Ovary (tissue), 10 donors: ENCODE measurements at places on chromosomes 3 and 15. TPM values are rescaled to one million over a fixed set of nuclear protein-coding genes. Genes with fewer than 3 reads are reported as not detected.

DNA sequence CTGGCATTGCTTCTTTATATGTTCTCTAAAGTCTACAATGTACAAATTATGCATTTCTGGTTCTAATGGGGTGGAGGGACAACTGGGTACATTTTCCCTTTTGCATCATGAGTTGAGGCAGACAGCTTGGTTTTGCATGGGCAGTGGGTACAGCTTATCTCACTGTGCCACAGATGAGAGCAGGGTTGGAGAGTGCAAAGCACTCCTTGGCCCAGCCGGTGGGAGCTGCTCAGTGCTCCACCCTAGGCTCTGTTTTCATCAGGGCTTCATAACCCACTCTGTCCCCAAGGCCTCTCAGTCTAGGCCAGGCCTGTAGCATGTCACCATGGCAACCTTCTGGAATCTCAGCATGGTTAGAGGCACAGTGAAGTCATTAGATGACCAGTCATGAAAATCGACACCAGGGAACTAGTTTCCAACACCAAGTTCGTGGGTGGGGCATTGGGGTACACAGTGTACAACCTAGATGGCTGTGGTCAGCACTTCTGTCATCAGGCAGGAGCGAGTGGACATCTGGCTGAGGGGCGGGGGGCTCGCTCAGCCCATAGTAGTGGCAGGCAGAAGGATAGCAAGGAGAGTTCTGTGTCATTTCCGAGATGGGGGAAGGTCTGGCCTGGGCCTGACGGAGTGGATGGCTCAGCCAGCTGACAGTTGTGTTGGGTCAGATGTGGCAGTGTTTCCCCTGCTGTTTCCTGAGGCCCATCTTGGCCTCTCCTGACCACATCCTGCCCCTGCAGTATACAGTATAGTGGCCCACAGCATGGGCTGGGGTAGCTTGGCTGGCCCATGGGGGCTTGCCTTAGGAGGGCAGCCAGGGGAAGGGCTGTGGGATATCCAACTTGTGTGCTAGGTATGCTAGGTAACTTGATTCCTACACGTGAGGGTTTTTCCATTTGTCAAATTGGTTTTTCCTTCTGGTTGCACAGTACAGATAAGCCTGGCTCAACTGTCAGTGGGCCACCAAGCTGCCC, 75.7 kb upstream of the PRR23C start:
- DNase-seq = no peak

- no peak for DNase-seq
These were observed 22.5 kb downstream of the SLC6A6 start for GRCh38 chr3:14424711-14425580.

DNA sequence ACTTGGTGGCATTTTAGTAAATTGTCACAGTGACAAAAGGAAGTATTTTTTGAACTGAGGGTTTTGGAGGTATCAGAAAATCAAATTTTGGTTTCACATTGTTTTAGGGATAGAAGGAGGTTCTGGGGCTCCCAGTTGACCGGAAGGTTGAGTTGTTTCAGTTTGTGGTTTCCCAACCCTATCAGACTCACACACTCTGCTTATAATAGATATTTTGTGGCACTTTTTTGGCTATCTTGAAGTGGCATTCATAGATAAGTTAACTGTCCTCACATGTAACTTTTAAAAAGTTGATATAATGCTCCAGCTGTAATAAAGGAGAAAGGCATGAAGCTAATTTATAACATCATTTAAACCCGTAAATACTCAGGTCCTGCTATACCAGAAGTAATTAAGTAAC, 12.8 kb downstream of the ARMC8 start:
- no peak for DNase-seq

GRCh38 chr15:62063825-62064635, 2.7 kb upstream of the C2CD4A start:
- no peak for DNase-seq

DNA sequence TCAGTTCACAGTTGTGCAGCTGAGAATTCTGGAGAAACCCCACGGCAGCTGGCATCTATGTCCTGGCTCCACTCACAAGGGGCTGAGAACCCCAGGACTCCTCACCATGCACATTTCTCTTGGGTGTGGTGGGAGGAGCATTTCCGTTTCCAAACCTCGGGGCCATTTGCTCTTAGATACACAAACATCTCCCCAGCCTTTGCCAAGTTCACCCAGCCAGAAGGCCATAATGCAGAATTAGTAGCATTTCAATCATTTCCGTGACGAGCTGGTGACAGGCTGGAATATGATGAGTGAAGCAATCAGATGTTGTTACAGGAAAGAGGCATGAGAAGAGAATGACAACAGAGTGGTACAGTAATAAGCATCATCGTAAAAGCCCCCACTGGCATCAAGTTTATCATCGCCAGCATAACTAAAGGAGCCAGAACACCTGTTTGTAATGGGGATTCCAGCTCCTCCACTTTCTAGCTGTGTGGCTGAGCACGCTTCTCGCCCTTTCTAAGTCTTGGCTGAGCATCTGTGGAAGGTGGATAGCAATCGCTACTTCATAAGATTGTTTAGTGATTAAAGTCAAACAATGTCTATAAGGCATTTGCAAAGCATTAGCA, 82.0 kb downstream of the LIPC start:
- no peak for DNase-seq

- DNase-seq = no peak
These were observed 537.2 kb upstream of the IL12A start for GRCh38 chr3:159451482-159451881.

GRCh38 chr3:172139528-172140276, 100.3 kb downstream of the FNDC3B start:
- DNase-seq = no peak

- no peak for DNase-seq
These were observed 7.3 kb downstream of the UNC13C start for GRCh38 chr15:53985562-53985961.

GRCh38 chr15:70039917-70040316, 57.8 kb downstream of the TLE3 start:
- DNase-seq = no peak

- DNase-seq = no peak
These were observed 7.2 kb downstream of the LIPC start for GRCh38 chr15:58438956-58439355.

DNA sequence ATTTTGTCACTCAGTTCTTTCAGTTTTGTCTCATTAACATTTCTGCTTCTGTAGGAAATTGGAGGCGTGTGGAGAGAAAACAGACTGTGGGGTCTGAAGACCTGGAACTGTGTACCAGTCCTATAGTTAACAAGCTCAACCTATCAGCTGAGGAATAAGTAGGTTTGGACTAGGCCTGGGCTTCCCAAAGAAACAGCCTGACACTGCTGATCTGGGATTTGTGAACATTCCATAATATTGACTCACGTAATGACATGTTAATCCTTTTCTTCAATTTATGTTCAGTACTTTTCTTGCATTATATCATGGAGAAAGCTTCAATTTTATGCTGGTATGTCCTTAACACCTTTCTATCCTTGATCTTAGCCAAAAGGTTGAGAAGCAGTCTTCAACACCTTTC, 181.6 kb upstream of the RORA start:
- DNase-seq = no peak

- no peak for DNase-seq
These were observed 70.6 kb downstream of the GOLIM4 start for GRCh38 chr3:168025076-168025475.

DNA sequence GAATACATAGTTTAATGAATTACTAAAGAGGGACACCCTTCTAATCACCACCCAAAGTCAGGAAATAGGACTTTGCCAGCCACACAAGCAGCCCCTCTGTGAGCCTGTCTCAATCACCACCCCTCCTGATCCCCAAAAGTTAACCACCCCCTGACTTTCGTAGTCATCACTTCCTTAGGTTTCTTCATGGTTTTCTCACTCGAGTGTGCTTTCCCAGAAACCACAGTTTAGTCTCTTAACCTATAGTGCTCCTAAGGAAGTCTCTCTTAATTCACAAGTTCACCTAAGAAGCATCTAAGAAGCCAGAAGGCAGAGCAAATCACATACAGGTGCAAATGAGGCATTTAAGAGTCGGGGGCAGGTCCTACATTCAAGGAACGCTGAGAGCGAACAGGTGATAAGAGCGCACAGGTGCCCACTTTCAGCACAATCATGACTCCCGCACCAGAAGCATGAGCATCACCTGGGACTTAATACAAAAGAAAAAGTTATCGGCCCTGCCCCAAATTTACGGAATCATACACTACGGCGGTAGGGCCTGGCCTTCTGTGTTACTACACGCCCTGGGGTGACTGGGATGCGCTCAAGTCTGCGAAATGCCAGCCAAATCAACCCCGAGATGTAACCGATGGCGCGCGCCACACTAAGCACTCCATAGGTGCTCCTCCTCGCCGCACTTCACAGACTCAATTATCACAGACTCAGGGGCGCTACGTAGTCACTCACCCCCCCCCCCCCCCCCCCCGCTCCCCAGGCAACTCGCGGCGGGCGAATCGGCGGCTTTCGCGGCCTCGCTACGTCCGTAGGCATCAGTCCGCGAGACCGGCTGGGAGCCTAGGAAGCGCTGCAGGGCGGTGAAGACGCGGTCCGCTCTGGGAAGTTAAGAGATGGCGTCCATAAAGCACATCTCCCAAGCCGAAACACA, 815 bp downstream of the ULK4 start:
- DNase-seq = peak; percentile 34

GRCh38 chr3:71930056-71930991, 145.4 kb upstream of the PROK2 start:
- DNase-seq = no peak

- no peak for DNase-seq
These were observed 410.3 kb upstream of the TBL1XR1 start for GRCh38 chr3:177607589-177607988.

DNA sequence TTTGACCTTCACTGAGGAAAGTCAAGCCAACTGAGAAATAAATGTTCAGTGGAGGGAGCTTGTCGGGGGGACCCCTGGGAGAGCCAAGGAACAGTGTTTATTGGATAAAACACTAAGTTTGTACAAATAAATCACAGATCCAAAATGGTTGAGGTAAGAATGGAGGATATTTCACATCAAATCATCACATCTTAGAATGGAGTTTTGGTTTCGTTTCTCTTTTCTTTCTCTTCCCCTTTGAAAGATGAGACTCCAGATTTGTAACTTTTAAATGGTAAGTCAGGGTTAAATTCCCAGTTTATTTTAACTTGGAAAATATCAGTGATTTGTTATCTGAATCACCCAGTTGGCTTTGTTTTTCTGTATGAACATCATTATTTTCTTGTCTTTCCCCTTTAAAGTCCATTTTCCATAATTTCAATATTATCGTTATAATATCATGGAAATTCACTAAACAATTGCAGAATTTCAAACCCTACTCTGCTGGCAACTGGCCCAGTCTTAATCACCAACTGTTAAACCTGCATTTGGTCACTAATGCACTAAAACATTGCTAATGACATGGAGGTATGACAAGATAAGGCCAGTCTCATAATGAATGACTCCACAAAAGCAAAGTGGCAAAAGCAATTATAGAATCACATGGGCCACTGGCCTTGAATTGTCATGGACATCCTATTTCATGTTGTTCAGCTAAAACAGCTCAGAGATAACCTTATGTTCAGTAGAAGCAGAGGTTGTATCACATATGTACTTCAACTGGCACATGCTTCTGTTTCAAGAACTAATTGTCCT, 295.1 kb downstream of the SHOX2 start:
- no peak for DNase-seq

GRCh38 chr3:120497818-120498217, 47.0 kb upstream of the FSTL1 start:
- DNase-seq = no peak

GRCh38 chr3:46124216-46125177, 83.6 kb downstream of the CCR1 start:
- no peak for DNase-seq

DNA sequence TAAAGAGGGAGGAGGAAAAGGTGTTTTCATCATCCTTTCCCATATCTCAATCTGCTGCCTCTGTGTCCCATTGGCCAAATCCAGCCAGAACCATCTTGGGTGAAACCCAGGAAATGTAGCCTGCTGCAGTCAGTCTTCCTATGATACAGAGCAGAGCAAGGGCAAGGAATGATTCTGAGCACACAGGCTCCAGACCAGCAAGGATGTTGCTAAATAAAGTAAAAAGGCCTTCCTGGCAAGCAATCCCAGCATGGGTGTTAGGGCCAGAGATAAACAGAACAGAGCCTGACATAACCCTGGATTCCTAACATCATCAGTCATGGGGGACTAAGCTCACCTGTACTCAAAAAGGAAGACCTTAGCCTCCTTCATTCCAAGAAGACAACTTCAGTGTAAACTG, 90.7 kb upstream of the AGTR1 start:
- no peak for DNase-seq

Gene STARD9
- polyA plus RNA-seq = 11.3 TPM

Gene GOLGA6A
- 0.04 TPM for polyA plus RNA-seq

Gene ZNF662
- 8.1 TPM for polyA plus RNA-seq

Gene CCRL2
- 1.2 TPM for polyA plus RNA-seq

Gene CLSTN2
- 28.9 TPM for polyA plus RNA-seq

Gene NRG4
- polyA plus RNA-seq = 1.0 TPM

Gene C3orf62
- polyA plus RNA-seq = 7.9 TPM

Gene TM2D3
- 70.7 TPM for polyA plus RNA-seq

Gene LMAN1L
- not detected for polyA plus RNA-seq

Gene ANKRD34C
- polyA plus RNA-seq = not detected

Gene CPB1
- 5.0 TPM for polyA plus RNA-seq

Gene PP2D1
- polyA plus RNA-seq = not detected
